ENCODE measurements at places on chromosomes 7 and 10.

DNA sequence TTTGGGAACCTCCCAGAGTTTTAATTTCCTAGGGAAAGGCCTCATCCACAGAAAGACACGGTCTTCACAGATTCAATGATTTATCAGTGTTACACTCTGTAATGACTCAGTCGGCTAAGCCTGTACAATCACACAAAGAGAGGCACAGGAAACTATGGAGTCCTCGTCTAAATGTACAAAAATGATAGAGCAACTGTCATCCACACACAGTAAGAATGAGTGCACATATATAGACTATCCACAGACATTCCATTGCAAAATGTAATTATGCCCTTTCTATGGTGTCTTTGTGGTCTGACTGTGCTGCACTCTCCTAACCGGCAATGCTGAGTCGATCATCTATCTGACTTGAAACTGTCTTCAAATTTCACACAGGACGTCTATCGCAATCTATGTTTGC lies 3.5 kb upstream of the NAMPT start:
- DNase-seq = no peak

- DNase-seq = peak; percentile 42
Measured at GRCh38 chr10:15262036-15262713, 93.7 kb upstream of the NMT2 start.

DNA sequence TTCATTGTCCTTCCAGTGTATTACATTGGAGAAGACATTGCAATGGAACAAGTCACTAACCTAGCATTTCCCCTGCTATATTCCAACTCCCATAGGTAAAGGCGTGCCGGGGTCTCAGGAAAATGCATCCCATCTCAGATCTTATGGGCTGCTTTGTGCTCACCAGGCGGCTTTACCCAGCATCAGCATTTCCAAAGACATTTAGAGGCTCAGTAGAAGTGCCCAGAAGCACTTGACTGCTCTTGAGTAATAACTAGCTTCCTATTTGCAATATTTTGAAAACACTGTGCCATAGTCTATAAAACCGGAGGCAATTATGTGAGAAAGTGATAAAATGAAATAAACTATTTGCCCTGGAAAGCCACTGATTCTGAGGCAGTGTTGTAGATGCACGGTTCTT lies 415.0 kb upstream of the NPVF start:
- no peak for DNase-seq

DNA sequence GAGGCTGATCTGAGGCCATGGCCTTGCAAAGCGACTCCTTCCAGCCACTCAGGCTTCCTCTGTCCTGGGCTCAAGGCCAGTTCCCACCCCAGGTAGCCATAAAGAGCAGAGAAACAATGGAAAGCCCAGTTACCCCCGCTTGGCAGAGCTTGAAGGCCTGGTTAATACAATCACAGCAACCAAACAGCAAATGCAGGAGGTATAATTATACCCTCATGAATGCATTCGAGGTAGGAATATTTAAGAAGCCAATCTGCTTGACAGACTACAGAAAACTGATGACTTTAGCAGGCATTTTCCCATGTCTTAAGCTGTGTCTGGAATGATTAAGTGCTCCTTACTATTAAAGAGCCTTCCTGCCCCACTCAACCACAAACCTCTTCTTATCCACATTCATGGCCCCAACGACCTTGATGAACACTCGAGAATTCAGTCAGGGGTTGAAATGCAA lies 114.1 kb upstream of the MACROH2A2 start:
- DNase-seq = no peak

- no peak for DNase-seq
Measured at GRCh38 chr10:89263531-89263930, 12.0 kb upstream of the LIPA start.

- no peak for DNase-seq
Measured at GRCh38 chr10:110010486-110011378, 2.9 kb downstream of the ADD3 start.

DNA sequence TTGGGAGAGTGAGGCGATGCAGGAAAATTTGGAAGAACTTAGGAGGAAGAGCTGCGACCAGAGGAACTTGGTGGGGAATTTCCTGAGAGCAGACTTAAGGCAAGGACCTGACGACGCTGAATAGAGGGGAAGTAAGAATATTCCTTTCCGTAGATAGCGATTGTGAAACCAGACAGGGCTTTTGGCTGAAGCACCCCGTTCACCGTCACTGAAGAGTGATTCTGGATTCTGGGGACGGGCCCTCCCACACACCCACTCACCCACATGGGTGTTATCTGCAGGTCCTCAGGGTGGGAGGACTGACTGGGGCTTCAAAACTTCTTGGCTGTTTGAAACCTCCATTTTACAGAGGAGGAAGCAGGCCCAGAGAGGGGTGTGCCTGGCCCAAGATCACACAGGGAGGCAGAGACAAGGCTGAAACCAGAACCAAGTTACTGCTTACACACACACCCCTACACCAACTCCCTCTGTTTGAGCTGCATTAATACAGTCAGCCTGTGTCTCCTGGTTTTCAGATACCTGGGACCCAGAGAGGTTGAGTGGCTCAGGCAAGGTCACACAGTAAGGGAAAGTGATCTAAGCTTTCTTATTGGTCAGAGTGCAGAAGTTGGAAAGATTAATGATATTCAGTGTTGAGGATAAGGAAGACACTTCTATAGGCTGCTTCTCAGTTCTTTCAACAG lies 37.2 kb upstream of the CDH23 start:
- DNase-seq = no peak

- DNase-seq = no peak
Measured at GRCh38 chr7:87480386-87480785, 4.9 kb upstream of the ABCB4 start.

DNA sequence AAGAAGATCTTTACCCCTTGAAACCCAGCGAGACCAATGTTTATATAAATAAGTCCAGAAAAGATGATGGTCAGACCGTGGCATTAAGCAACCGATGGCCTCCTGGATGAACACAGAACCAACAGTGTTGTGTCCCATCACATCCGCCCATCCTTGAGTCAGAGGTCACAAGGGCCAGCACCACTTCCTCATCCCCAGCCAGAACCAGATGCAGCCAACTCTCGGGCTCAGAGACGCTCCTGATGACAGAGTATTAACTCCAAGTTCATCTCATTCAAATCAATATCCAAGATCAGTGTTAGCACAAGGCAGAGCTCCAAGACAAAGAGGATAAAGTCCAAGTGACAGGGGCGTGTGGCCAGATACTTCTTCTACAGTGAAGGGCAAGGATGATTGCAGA lies 63.5 kb downstream of the FAM53B start:
- DNase-seq = no peak

DNA sequence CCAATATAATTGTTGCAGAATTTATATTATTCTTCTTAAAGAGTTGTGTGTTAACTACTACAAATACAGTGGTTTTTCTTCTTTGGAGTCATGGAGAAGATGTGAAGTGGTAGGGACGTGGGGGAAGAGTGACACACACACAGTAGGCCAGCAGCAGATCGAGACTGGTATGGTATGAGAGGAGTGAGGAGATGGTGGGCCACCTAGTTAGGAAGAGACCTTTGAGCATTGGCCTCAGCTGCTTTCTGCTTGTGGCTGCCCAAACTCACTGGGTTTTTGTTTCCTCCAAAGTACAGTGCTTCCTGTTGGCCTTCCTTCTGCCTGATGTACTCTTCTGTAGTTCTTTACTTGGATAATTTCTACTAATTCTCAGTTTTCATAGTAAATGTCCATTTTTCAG lies 14.6 kb downstream of the VCL start:
- DNase-seq = no peak

DNA sequence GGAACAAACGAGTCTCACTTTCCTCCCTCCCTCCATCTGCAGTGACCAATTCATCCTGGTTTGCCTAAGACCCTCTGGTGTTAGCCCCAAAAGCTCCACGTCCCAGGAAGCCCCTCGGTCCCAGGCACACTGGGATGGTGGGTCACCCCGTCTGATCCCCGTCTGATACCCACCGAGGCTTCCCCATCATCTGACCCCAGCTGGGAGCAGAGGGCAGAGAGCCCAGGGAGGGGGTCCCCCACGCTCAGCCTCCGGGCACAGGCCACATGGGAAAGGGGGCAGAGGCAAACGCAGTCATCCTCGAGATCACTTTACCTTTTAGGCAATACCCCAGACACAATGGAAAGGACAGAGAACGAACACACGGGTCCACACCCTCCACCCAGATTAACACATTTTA lies 291.6 kb upstream of the PPP2R2D start:
- DNase-seq = no peak

DNA sequence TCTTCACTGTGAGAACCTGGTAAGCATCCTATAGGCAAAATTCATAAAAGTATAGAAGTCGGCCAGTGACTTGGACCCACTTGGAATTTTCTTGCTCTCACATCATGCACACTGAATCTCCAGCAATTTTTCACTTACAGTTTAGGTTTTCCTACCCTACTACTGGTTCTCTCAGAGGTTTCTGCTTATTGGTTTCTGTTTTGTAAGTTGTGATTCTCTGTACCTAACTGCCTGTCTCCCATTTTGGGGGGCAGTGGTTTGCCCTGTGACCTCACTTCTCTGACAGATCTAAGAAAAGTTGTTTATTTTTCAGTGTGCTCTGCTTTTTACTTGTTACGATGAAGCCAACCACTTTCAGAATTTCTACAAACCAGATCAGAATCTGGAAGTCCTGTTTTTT lies 158.1 kb downstream of the CFTR start:
- DNase-seq = no peak

DNA sequence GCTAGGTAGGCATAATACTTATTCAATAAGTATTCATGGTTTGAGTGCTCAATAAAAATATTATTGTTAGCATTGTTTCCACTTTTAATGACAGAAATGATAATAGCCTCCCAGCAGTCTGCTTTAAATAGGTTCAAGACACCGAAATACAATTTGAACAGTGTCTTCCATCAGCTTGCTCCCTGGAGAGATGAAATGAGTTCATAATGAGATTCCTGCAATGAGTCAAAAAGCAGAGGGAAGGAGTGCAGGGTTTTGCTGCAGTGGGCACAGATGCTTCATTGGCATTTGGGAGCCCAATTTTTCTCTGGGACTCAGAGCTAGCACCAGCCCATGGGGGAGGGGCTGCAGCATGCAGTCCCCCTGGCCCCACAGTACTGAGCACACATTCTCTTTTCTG lies 32.6 kb upstream of the CHCHD3 start:
- DNase-seq = no peak

DNA sequence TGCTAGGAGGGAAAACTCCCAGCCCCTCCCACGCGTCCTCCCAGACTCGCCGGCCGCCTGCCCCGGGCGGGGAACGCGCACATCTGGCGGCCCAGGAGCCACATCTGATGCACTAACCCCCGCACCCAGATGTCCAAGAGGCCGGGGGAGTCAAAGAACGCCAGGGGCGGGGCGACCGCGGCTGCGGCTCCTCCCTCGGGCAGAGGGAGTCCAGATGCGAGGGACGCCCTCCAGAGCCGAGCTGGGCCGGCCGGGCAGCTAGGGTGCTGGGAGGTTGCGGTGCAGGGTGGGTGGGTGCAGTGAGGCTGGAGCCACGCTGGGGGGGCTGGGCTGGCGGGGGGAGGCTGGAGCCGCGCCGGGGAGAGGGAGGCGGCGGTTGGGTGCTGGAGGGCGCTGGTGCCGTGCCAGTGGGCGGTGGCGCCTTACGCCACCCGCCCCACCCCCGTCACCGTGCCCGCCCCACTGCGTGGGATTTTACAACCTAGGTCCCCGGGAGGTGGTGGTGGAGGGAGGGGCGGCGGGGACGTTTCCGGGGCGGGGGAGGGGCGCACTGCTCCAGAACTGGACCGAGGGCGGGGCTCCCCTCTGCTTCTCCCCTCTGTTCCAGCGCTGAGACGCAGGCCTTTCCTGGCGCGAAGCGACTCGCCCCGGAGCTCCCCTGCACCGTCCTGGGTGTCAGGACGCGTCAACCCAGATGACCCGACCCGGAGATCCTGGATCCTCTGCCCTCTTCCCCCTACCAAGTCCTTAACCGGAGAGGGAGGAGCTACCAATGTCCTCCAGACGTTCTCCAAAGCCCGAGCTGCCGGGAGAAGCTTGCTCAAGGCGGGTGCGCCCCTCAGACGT lies 109.1 kb downstream of the REEP3 start:
- peak; percentile 96 for DNase-seq

GRCh38 chr7:12244129-12244528 lies 33.0 kb downstream of the TMEM106B start:
- DNase-seq = peak; percentile 2
